SJSA1 (cell line): ENCODE measurements at places on chromosomes 1 and 21.

- H3K27ac ChIP-seq: no peak overlapping the region
- H3K4me3 ChIP-seq: no peak overlapping the region
- H3K36me3 ChIP-seq: peaks cover 18% of the 10 kb centered on the region
- DNase-seq: peak; percentile 44
Observed at GRCh38 chr1:229664133-229664689, 38.2 kb downstream of the URB2 start.

DNA sequence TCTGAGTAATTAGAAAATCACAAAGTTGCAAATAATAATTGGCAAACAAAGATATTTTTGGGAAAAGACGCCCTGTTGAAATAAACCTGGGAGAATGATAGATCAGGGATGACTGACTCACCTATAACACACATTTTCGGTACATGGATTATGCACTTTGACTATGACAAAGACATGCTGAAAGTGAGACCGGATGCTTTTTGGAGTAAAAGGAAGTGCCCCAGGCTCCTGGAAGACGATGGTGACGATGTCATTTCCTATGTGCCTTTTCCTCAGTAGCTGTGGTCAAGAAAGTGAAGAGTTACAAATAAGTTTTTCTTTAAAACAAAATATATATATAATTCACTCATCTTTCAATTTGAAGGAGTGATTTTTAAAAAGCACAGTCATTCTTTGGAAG lies 158.7 kb downstream of the SIPA1L2 start:
- H3K36me3 ChIP-seq: no peaks in the 10 kb centered on the region
- H3K4me1 ChIP-seq: peaks cover 23% of the 10 kb centered on the region
- no peak for DNase-seq
- H3K4me3 ChIP-seq: no peak overlapping the region
- H3K27me3 ChIP-seq: no peaks in the 10 kb centered on the region

GRCh38 chr1:63148825-63149645 lies 173.3 kb upstream of the FOXD3 start:
- no peaks in the 10 kb centered on the region for H3K4me1 ChIP-seq
- peaks cover 26% of the 10 kb centered on the region for H3K27me3 ChIP-seq
- DNase-seq: peak; percentile 50
- no peak overlapping the region for H3K4me3 ChIP-seq
- no peaks in the 10 kb centered on the region for H3K36me3 ChIP-seq

DNA sequence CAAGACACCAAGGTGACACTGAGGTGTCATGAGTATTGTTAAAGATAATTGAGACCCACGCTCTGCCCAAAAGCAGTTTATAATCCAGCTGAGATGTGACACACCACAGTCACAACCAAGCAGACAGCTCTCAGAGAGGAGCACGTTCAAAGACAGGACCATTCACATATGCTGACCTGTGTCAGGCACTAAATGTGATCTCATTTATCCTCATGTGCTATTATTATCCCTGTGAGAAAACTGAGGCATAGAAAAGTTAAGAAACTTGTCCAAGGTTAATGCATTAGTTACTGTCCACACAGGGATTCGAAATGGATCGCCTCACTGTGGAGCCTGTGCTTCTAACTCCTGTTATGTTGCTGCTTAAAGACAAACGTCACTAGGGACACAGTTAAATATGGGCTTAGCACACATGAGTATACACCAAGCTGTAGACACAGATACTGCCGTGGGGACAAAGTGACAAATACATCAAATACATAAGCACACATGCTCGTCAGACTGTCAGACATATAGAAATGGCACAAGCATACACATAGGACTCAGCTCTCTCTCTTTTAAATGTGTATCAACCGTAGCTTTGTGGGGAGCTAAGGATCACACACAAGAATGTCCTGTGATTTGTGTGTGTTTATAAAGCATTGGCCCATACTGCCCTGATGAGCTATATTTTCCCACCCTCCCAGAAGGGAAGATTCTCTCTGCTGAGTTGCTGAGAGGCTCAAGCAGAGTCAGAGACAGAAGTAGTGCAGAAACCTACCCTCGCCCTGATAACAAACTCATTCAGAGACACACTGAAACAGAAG lies 3.5 kb upstream of the IGSF8 start:
- H3K27me3 ChIP-seq: no peaks in the 10 kb centered on the region
- no peaks in the 10 kb centered on the region for H3K36me3 ChIP-seq
- H3K27ac ChIP-seq: peak overlapping the region; percentile 11
- H3K4me3 ChIP-seq: no peak overlapping the region

GRCh38 chr1:34640654-34641401 lies 114.0 kb upstream of the GJB5 start:
- H3K36me3 ChIP-seq: no peaks in the 10 kb centered on the region
- H3K27ac ChIP-seq: no peak overlapping the region
- H3K4me1 ChIP-seq: no peaks in the 10 kb centered on the region

- no peaks in the 10 kb centered on the region for H3K36me3 ChIP-seq
- H3K4me1 ChIP-seq: peaks cover 39% of the 10 kb centered on the region
- H3K27ac ChIP-seq: no peak overlapping the region
- no peak overlapping the region for H3K4me3 ChIP-seq
Observed at GRCh38 chr1:206867716-206868115, 2.3 kb downstream of the IL20 start.

GRCh38 chr1:103267893-103268292 lies 159.6 kb upstream of the COL11A1 start:
- H3K27me3 ChIP-seq: no peaks in the 10 kb centered on the region
- H3K4me3 ChIP-seq: no peak overlapping the region
- H3K36me3 ChIP-seq: no peaks in the 10 kb centered on the region

DNA sequence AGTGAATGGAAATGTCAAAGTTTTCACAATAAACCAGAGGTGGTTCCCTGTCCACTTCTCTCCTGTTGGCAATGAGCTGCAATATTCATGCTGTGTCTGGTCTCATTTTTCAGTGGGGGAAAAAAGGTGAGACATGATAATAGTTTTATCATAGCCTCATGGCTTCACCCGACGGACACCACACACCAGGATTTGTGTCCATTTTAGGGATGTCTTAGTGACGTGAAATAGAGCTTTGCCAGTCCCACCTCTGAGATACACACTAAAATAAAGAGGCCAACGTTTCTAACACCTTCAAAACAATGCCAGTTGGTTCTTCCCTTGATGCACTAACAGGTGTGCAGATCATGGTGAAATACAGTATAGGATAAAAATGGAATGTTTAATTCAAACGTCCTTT lies 91.5 kb upstream of the TLR5 start:
- H3K27ac ChIP-seq: peak overlapping the region; percentile 98
- no peaks in the 10 kb centered on the region for H3K36me3 ChIP-seq
- peaks cover 53% of the 10 kb centered on the region for H3K4me1 ChIP-seq
- no peak overlapping the region for H3K4me3 ChIP-seq

DNA sequence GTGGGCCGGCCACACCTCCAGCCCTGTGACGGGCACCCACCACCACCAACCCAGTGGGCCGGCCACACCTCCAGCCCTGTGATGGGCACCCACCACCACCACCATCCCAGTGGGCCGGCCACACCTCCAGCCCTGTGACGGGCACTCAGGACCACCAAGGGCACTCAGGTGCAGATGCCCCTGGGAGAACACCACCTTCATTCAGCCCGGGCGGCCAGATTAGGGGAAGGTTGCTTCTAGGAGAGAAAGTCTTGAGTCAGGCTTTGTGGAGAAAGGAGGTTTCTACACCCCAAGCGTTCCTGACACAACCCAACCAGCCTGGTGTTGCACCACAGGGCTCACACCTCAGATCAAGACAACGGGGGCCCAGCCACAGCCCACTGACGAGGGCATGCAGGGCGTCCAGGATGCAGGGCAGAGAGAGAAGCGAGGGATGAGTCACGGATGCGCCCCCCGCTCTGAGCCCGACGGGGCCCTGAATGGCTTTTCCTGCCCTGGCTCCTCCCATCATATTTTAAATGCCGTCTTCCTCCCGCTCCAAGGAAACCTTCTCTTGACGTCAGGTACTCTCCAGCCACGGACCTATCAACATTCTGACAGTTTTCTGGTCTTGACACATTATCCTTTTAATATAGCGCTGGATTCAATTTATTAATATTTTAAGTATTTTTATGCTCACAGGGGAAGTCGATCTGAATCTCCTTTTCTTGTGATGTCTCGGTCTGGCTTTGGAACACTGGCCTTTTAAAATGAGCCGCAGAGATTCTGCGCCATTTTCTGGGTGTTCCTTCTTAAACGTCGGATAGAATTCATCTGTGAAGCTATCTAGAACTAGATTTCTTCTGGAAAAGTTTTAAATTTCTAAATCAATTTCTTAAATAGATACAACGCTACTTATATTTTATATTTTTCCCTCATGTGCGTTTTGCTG lies 631 bp upstream of the SPATC1L start:
- peak; percentile 70 for DNase-seq
- peak overlapping the region; percentile 51 for H3K27ac ChIP-seq
- peak overlapping the region; percentile 42 for H3K4me3 ChIP-seq
- no peaks in the 10 kb centered on the region for H3K27me3 ChIP-seq
- 0 out of 2 replicates have a peak, but pooled peaks cover 5% of the 10 kb centered on the region for H3K36me3 ChIP-seq

DNA sequence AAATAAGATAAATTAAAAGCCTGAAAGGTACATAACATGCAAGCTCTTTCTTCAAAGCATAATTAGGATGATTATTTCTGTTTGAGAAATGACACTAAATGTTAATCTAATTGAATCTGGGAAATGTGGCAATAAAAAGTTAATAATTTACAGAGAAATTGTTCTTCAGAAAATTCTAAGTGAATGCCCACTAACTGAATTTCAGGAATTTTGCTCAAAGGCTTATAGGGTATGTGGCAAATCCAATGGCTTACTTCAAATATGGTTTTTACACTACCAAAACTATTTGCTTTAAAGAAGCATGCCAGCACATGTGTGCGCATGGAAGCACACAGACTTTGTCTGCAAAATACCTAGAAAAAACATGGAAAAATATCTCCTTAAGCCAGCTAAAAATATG lies 186.6 kb upstream of the FOXD3 start:
- no peak overlapping the region for H3K4me3 ChIP-seq
- H3K27me3 ChIP-seq: peaks cover 5% of the 10 kb centered on the region
- H3K36me3 ChIP-seq: no peaks in the 10 kb centered on the region
- no peak for DNase-seq
- no peak overlapping the region for H3K27ac ChIP-seq

DNA sequence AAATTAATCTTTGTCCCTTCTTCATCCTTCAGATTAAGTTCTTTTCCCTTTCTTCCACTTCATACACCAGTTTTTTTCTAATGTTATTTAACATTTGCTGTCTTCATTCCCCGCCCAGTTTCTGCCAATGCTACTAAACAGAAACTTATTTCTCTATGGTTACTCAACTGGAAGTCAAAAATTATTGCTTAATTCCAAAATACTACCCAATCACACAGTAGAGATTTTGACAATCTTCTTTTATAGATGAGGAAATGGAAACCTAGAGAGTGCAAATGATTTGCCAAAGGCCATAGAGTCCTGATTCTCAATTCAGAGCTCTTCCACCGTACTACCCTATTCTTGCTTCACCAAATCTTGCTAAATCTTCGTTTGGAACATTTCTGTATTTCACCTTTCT lies 58.1 kb upstream of the SH3GLB1 start:
- no peak for DNase-seq
- H3K27me3 ChIP-seq: no peaks in the 10 kb centered on the region; the same call in 1 of the 2 replicates
- no peak overlapping the region for H3K27ac ChIP-seq
- peaks cover 5% of the 10 kb centered on the region for H3K4me1 ChIP-seq
- H3K4me3 ChIP-seq: no peak overlapping the region

- H3K36me3 ChIP-seq: no peaks in the 10 kb centered on the region
- DNase-seq: no peak
- H3K27me3 ChIP-seq: no peaks in the 10 kb centered on the region
Observed at GRCh38 chr1:8714173-8714572, 103.3 kb downstream of the RERE start.

DNA sequence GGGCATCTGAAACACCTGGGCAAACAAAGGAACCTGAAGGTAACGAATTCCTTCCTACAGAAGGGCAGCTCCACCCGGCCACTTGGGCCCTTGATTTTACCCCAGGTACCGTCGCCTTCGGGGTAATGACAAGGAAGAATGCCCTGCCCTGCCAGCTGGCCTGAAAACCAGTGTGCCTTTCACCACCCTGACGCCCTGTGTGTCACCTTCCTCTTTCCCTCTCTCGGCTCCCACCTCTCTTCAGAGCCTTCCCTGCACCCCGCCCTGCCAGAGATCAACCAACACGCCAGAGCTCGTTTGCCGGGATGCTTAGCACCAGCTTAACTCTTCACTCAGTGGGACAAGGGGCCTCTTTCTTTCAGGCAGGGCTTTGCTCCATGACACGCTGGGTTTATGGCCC lies 86.0 kb downstream of the SIM2 start:
- no peaks in the 10 kb centered on the region for H3K27me3 ChIP-seq
- H3K36me3 ChIP-seq: no peaks in the 10 kb centered on the region
- no peak for DNase-seq
- H3K4me1 ChIP-seq: peaks cover 25% of the 10 kb centered on the region

- no peaks in the 10 kb centered on the region; the same call in 1 of the 2 replicates for H3K36me3 ChIP-seq
- no peak overlapping the region for H3K27ac ChIP-seq
- H3K4me3 ChIP-seq: no peak overlapping the region
- DNase-seq: no peak
- peaks cover 10% of the 10 kb centered on the region for H3K4me1 ChIP-seq
Observed at GRCh38 chr1:47906527-47907176, 90.5 kb downstream of the TRABD2B start.

DNA sequence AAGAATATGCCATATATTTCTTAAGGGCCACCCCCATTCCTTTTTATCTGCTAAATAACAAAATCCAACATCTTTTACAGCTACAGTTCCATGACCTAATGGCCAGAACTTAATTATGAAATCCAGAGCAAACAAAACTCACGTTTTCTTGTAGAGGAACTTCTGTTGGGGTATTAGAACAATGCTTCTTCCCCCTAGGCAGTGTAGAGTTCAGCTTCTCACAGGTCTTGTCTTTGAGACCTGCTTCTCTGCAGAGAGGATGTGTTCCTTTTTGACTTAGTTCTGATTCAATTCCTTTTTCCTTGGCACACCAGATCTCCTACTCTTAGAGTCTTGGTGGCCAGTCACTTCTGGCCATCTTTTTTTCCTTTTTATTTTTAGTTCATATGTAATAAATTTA lies 22.2 kb downstream of the VAV3 start:
- H3K4me3 ChIP-seq: no peak overlapping the region
- H3K36me3 ChIP-seq: no peaks in the 10 kb centered on the region

DNA sequence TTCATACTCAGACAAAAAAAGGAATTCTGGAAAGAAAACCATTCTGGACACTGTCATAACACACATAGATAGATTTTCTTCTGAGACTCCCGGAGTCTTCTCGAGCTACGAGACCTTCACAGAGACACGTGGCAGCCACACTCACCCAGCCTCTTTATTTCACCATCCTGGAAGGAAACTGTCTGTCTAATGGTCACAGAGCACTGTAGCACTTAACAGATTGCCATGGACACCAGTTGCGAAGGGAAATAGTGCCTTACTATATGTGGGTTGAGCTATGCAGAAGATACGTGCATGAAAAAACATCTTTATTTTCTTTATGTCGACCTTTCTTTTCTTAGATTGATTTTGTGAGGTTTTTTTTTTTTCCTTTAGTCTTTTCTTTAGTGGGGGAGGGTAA lies 57.9 kb downstream of the ZP4 start:
- no peaks in the 10 kb centered on the region for H3K36me3 ChIP-seq
- H3K27me3 ChIP-seq: no peaks in the 10 kb centered on the region
- no peak overlapping the region for H3K27ac ChIP-seq
- no peaks in the 10 kb centered on the region for H3K4me1 ChIP-seq

DNA sequence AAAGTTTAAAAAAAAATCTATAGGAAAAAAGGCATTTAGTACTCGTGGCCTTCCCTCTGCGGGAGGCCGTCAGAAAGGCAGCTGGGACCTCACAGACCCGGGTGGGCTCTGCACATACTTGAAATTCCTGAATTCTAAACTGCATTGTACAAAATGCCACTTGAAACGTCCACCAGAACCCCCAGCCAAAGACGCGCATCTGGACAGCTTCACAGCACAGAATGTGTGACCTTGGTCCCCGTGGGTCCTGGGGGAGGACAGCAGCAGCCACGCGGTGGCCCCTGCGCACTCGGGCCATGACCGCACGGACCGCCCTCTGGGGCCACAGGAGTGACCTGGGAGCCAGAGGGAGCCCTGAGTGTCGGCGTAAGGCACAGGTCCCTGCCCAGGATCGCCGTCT lies 20.6 kb upstream of the MRPS14 start:
- no peaks in the 10 kb centered on the region for H3K27me3 ChIP-seq
- peaks cover 70% of the 10 kb centered on the region for H3K4me1 ChIP-seq
- H3K4me3 ChIP-seq: 0 out of 2 replicates have a peak overlapping the region, but pooled peaks have one; percentile 3
